ENCODE measurements at places on chromosomes 2 and 18. TPM values are rescaled to one million over a fixed set of nuclear protein-coding genes. Genes with fewer than 3 reads are reported as not detected.

- DNase-seq = no peak
Measured at GRCh38 chr2:28710545-28710944, 41.1 kb upstream of the PPP1CB start.

DNA sequence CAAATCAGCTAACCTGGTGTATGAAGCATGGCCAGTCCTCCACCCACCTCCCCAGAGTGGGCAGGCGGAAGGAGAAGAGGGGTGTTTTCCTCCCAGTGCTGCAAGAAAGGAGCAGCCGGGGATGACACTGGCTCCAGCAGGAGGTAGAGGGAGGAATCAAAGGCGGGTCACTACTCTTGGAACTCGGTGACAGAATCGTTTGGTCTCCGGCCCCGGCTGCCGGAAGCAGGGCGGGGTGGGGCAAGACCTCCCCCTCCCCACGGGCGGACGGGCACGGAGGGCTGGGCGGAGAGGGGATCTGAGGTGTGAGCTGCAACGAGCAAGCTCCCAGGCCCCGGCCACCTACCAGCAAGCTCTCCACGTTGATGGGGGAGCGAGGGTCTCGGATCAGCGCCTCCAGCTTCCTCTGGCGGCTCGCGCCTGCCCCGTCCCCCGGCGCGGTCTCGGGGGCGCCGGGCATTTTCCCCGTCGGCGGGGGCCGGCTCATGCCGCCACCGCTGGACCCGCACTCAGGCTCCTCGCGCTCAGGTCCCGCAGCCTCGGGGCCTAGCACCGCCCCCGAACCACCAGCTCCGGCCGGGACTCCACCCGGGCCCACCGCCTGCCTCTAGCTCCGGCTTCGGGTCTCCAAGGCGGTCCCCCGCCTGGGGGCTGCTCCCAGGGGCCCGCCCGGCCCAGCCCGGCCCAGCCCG, 640 bp downstream of the ROCK2 start:
- DNase-seq = peak; percentile 11

DNA sequence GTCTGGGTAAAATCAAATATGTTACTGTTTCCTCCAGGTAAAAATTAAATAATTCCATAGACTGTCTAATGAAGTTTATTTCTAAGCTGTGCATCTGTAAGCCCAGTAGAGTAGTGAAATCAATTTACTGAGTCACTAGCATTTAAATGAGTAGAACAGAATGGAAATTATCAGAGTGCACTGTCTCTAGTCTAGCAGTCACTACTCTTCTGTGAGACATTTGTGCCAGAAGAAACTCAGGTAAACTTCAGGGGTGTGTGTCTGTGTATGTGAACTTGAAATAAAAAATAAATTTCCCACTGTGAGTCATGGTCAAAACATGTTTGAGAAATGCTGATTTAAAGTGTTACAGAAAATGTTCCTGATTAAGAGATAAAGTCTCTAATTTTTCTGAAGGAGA, 146.4 kb downstream of the RIF1 start:
- no peak for DNase-seq

- DNase-seq = no peak
Measured at GRCh38 chr2:132252191-132252893, 90.6 kb upstream of the ANKRD30BL start.

DNA sequence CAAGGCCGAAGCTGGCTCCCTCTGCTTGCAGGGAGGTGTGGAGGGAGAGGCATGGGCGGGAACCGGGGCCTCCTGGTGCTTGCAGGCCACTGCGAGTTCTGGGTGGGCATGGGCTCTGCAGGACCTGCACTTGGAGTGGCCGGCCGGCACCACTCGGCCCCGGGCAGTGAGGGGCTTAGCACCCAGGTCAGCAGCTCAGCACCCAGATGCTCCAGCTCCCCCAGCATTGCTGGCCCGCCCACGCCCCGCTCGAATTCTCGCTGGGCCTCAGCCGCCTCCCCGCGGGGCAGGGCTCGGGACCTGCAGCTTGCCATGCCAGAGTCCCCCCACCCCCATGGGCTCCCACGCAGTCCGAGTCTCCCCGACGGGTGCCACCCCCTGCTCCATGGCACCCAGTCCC, 176.2 kb upstream of the FAM98A start:
- no peak for DNase-seq

GRCh38 chr2:241279828-241280227, 35.6 kb downstream of the HDLBP start:
- no peak for DNase-seq

- DNase-seq = no peak
Measured at GRCh38 chr2:203789618-203790017, 78.0 kb upstream of the CTLA4 start.

GRCh38 chr2:174776675-174777074, 12.4 kb upstream of the CHRNA1 start:
- DNase-seq = no peak

MAB21L4 gene
- not detected for total RNA-seq

CRYGD gene
- not detected for total RNA-seq

DNA sequence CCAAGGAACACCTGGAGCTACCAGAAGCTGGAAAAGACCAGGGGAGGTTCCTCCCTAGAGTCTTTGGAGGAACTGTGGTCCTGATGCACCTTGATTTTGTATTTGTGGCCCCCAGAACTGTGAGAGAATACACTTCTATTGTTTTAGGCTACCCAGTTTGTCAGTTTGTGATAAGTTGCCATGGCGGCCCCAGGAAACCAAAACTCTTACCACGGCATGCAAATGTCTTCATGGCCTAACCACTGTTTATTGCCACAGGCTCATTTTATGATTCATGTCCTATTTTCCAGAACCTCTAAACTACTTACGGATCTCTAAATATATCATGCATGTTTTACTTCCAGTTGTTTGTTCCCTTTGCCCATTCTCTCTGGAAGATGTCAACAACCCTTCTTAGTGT, 1250.7 kb upstream of the FAM98A start:
- no peak for DNase-seq

DNA sequence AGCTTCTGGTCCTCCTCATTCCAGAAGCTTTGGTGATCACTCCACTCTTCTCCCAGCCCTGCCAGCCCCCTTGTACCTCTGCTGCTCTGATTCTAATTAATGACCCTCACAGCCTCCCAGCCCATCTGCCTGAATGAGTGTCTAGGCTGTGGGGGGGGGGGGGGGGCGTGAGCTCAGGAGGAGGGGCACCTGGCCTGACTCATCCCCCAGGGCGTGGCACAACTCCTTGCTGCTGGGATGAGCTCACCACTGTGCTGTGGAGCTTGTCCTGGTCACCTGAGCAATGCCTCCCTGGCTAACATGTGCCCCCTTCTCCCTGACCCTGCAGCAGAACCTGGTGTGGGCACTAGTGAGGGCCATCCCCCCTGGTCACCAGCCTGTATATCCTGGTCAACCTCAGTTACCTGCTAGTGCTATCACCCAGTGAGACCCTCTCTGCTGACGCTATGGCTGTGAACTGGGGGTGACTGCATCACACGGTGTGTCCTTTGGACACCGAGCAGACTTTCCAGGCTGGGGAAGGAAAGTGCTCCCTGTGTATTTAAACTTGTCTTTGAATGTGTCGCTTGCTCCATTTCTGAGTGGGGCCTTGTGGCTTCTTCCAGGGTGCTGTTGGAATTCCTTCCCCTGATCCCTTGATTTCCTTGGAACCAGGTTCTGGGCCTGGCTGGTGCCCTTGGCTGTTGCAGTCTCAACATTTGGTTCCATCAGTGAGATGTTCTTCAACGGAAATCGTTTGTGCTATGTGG, 41.5 kb upstream of the PUM2 start:
- DNase-seq = no peak

GRCh38 chr2:165015052-165015642, 59.8 kb upstream of the SLC38A11 start:
- peak; percentile 63 for DNase-seq

- no peak for DNase-seq
Measured at GRCh38 chr2:82728090-82728489, 1731.0 kb downstream of the SUCLG1 start.

- DNase-seq = no peak
Measured at GRCh38 chr2:153476816-153477635, 1.5 kb downstream of the RPRM start.

Data from H4 (cell line).